ENCODE measurements at places on chromosomes 12 and 14.

DNA sequence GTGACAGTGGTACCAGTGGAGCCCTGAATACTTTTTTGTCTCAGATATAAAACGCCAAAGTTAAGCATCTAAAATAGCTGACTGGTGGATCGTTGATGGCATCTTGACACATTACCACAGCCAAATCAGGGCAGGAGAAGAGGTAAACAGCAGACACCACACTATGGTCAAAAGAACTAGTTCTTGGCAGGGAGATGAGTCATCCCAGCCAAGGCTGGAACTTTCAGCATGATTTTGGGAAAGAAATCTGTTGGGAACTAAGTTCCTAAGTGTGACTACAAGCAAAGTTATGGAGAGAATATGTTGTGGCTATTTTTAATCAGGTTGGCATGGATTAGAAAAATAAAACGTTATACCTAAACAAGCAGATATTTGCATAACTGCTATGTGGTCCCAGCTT, 36.9 kb downstream of the LGR5 start:
- no peak for DNase-seq

GRCh38 chr14:76918782-76919394, 92.7 kb downstream of the LRRC74A start:
- DNase-seq: no peak

DNA sequence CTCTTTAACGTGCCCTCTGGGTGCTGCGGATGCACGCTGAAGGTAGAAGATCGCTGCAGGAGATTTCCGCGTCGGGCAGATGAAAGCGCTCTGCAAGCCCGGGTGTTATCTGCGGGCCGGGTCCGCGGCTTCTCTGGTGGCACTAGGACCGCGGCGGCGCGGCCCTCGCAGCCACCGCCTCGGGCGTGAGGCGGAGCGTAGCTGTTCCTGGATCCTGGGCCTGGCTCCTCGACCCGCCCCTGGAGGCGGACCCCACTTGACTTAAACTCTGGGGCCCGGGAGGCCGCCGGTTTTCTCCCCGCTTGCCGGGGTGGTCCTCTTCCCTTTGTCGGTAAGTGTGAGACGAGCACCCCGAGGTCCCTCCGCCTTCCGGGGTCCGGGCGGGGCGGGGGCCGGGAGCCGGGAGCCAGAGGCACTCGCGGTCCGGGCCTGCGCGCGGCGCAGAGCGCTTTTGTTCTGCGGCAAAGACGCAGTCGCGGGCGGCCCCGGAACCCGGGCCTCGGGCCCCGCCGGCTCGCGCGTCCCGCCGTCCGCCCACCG, at the start of gene RESF1:
RESF1 (plus strand) TSS at position 255 of the 540 bp plus-strand sequence. CDS start 21,541 bp downstream, outside the sequence.
- DNase-seq: peak; percentile 95

GRCh38 chr14:55802986-55803872, 223.2 kb downstream of the KTN1 start:
- no peak for DNase-seq

GRCh38 chr14:55730592-55731310, 150.7 kb downstream of the KTN1 start:
- DNase-seq: no peak

- no peak for DNase-seq
These were observed 47.1 kb upstream of the MTERF2 start for GRCh38 chr12:107033758-107034739.

DNA sequence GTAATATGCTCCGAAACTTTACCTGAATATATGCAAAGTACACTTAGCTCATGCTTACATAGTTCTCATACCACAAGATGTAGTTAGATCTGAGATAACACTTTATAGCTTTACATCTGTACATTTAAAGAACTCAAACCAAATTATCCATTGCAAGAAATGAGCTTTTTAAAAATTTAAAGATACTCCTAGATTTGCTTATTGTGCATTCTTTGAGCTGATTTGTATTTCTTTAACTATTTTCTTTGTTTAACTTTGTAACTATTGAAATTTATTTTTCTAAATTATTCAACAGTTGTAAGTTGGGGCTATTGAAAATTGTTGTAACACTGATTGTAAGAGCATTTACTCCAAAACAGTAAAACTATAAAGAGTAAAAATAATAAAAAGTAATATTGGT, 340.2 kb upstream of the NOVA1 start:
- DNase-seq: no peak

- no peak for DNase-seq
These were observed 162.4 kb downstream of the CAND1 start for GRCh38 chr12:67431411-67432020.

DNA sequence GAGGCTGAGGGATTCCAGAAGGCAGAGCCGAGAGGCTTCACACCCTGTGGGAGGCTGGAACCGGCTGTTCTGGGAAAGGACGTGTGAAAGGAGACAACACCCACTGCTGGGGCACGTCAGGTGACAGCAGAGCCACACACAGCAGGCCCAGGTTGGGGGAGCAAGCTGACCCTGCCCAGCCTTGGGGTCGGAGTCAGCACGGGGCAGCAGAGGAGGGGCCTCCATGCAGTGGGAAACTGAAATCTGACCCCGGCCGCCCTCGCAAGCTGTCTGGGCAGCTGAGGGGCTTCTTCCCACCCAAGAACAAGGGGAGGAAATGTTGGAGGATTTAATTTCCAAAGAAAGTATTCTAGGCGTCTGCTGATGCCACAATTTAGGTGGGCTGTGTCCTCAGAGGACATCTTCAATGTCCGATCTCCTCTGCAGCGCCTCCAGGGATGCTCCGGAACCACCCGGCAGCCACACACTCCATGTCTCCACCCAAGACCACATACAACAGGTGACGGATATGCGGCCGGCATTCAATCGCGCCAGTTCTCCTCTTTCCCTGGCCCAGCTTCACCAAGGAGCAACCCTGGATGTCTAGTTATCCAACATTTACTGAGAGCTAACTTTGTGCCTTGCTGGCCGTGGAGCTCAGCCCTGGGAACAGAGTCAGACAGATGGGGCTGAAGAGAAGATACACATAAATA, 30.7 kb downstream of the SNRNP35 start:
- DNase-seq: no peak

- no peak for DNase-seq
These were observed 25.3 kb downstream of the HRK start for GRCh38 chr12:116855744-116856470.

GRCh38 chr12:25962932-25963525, 4.5 kb downstream of the RASSF8 start:
- DNase-seq: no peak

GRCh38 chr14:22555384-22556011, 33.5 kb downstream of the DAD1 start:
- DNase-seq: peak; percentile 46

- no peak for DNase-seq
These were observed 131.0 kb upstream of the NCOR2 start for GRCh38 chr12:124698211-124698997.

DNA sequence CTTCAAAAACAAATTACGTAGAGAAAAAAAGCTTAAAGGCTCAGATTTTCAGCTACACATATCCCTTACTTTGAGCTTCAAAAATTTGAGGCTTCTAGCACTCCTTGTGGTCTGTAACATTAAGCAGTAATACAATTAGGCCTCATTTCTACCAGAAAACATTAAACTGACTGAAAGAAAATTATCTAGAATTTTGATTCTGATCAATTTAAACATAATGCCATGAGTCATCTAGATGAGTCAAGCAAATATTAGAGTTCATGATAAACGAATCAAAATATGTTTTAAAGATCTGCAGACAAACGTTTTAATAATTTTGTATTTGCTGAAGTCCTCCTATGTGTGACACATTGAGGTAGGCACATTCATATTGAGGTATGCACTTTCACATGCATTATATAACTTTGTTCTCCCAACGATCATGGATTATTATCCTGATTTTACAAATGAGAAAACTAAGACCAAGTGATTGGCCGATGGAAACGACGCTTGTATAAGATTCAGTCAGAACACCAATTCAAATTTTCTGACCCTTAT, 4.3 kb downstream of the OSBPL8 start:
- DNase-seq: peak; percentile 31

GRCh38 chr12:89350630-89351488, 1.4 kb downstream of the DUSP6 start:
- no peak for DNase-seq

DNA sequence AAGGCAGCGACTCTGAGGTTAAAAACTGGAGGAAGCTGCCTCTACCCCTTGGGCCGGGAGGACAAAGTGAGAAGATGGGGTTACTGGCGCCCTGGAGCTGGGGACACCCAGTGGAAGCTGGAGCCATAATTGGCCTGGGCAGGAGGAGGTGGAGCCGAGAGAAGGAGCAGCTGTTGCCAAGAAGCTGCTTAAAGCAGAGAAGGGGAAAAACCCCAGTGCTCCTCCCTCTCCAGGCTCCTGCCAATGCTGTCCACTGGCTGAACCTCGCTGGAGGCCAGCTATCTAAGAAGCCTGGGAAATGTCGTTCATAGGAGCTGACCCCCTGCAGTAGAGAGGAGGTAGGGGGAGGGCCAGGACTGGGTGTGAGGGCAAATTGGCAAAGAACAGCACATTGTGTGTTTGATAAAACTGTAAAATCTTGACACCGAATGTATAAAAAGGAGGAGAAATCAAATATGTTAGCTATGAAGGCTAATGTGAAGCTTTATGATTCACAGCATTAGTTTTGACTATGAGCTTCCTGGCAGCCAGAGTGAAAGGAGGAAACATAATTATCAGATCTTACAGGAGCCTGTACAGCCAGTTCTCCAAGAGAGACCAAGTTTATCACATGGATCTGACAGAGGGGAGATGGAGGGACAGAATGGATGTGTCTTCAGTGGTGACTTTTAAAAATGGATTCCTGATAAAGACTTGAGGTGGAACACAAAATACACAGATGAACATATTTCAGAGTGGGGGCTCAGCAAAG, 9.5 kb downstream of the HHIPL1 start:
- DNase-seq: no peak

DNA sequence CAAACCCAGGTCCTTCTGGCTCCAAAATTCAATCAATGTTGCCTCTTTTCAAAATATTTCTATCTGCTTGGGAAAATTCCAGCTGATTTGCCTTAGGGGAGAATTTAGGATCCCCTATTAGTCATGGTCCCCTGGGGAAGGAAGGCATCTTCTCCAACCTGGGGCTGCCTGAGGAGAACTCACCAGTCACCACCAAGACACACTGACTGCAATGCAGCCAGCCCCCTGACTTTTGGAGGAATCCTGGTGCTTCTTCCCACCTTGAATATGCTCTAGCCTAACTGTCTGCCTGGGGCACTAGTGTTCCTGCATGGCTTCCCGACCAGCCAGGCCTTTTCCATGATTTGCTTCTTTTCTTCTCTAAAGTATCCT, 71.8 kb upstream of the BCL2L14 start:
- no peak for DNase-seq

GRCh38 chr14:68708343-68708742, 84.5 kb downstream of the ZFP36L1 start:
- DNase-seq: no peak

- no peak for DNase-seq
These were observed 40.9 kb downstream of the FZD10 start for GRCh38 chr12:130203151-130203550.

GRCh38 chr14:35406506-35407305, 2.2 kb upstream of the NFKBIA start:
- DNase-seq: peak; percentile 55

GRCh38 chr12:3129301-3130056, 52.3 kb downstream of the TSPAN9 start:
- DNase-seq: no peak

DNA sequence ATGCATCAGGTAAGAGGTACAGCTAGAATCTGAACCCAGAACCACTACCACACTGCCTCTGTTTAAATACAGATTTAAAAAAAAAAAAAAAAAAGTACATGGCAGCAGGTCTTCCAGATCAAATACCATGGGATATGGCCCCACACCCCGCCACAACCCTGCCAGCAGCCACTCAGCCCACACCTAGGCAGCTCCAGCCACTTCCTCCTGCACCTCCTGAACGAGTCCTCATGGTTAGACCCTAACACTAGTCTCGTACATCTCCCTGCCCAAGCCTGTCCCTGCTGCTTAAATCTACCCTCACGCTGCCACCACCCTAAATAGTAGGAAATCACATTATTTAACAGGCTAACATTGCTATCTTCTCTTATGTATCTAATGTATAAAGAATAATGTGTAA, 12.6 kb downstream of the SETD3 start:
- DNase-seq: no peak

- no peak for DNase-seq
These were observed 304.4 kb downstream of the RGS6 start for GRCh38 chr14:72236629-72237028.

- no peak for DNase-seq
These were observed 5.8 kb downstream of the M6PR start for GRCh38 chr12:8943565-8944186.

DNA sequence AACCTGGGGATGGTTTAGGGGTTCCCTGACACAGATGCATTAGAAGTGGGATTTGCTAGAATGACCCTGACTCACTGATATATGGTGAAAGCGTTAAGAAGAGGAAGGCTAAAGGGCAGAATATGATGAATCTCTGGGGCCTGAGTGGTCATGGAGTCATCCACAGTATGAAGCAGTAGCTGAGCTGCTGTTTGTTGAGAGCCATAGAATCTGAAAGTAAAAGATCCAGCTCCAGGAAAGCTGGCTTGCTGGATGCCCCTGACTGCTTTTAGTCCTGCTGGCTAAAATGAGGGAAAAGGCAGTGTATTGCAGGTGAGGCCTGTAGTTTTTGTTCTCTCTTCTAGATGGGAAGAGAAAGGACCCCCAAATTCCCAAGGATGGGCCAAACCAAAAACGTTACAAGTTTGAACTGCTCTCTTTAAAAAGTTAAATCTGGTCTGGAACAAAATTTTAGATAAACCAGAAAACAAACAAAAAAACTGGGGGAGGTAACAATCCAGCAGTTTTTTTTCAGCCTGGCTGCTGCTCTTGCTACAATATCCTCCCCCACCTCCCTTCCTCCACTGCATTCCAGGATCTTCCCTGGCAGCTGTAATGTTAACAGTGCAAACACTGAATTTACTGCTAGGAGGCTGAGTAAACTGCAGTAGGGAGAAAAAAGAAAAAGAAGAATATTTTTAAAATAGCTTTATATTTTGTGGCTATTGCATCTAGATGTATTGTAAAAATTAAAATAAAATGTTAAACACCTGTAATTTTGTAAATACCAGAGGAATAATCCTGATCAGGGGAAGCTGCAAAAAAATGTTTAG, 16.5 kb downstream of the SEL1L start:
- no peak for DNase-seq

DNA sequence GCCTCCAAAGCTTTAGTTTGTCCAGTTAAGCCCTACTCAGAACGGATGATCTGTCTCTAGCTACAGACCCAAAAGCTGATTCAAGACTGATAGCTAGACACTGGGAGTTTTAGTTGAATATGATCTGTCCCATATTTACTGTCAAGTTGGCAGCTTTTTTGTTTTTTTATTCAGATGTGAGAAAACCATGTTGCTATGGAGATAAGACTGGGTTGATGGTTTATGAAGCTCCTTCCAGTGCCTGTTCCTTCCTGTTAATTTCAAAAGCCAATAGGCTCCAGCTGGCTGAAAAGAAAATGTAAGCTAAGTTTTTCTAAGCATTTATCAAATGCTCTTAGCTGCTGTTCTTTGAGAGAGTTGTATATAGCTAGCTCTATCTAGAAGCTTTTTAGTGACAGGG, 4.7 kb downstream of the DYNLL1 start:
- no peak for DNase-seq

GRCh38 chr14:103715052-103716000, at the start of the genes XRCC3 and ZFYVE21:
Gene XRCC3, minus strand, starts transcription at chr14:103715451. Its CDS starts 4,364 bp downstream, at chr14:103711087.
Gene ZFYVE21, plus strand, starts transcription at chr14:103715810. Its CDS starts 32 bp downstream, at chr14:103715842.
- DNase-seq: peak; percentile 99

- DNase-seq: no peak
These were observed 410.3 kb downstream of the PCNX1 start for GRCh38 chr14:71317385-71318096.

GRCh38 chr14:38611928-38612327, 356.0 kb upstream of the CLEC14A start:
- DNase-seq: no peak

- DNase-seq: no peak
These were observed 35.6 kb downstream of the DAD1 start for GRCh38 chr14:22553445-22553844.

- peak; percentile 15 for DNase-seq
These were observed 305.5 kb downstream of the CEP128 start for GRCh38 chr14:80636071-80636470.
